ENCODE measurements at places on chromosomes 16 and 17.

DNA sequence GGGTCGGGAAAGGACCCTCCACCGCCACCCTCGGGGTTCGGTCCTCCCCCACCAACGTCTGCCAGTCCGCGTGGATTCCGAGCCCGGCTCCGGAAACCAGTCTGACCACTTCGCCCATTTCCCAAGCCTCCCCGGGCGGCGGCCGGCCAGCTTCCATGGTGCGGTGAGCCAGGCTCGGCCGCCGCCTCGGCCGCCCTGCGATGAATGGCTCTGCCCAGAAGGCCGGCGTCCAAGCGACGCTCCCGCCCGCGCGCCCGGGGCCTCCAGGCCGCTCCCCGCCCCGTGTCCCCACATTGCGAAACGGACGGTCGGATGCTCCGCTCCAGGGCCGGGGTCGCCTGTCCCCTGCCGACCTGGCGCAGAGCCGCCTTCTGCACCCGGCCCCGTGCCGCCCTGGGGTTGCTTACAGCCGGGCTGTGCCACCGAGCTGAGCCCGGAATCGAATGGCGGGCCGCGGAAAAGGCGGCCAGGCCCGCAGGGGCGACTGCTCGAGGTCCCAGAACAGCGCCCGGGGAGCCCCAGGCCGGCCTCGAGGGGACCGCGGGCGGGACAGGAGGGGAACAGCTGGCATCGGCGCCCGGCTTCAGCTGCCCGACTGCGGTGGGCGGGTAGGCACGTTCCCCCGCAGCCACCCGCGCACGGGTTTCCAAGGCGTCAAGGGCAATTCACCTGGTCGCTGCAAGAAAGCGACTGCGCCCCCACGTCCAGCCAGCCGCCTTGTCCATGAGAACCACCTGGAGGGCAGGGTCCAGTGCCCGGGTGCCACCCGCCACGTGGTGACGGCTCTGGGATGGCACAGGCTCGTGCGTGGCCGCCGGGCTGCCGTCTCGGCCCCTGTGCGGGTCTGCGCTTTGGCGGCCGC, 18.3 kb upstream of the CBX8 start:
- no peak for DNase-seq

DNA sequence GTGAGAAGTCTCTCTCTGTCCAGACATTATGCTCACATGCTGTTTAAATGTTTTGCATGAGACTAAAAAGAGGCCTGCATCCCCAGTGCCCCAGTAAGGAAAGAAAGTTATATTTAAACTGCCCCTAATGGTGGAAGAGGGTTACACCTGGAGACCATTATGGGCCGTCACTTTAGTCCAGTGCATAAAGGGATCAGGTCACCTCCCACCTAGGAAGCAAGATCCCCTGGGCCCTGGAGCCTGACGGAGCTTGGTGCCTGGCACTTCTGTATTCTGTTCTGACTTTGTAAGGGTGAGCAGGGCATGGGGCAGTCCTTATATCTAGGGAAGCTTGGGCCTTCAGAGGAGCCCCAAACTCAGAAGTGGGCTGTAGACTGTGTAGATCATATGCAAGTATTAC, 67.9 kb downstream of the CPPED1 start:
- no peak for DNase-seq

DNA sequence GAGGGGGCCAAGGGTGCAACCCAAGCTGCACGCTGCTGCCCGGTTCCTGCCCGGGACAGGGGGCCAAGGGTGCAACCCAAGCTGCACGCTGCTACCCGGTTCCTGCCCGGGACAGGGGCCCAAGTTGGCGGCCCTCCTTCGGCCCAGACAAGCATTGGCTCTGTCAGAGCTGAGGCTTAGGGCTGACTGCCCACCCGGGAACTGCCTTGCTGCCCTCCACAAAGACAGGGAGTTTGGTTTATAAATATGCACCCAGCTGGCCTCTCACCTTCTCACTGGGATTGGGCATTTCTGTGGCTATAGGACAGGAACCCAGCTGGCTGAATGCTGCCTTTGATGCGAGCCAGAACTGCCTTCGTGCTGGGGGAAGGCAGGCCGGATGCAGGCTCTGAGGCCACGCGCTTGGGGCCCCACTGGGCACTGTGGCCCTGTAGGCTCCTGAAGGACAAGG, 105.7 kb downstream of the IRX5 start:
- no peak for DNase-seq

DNA sequence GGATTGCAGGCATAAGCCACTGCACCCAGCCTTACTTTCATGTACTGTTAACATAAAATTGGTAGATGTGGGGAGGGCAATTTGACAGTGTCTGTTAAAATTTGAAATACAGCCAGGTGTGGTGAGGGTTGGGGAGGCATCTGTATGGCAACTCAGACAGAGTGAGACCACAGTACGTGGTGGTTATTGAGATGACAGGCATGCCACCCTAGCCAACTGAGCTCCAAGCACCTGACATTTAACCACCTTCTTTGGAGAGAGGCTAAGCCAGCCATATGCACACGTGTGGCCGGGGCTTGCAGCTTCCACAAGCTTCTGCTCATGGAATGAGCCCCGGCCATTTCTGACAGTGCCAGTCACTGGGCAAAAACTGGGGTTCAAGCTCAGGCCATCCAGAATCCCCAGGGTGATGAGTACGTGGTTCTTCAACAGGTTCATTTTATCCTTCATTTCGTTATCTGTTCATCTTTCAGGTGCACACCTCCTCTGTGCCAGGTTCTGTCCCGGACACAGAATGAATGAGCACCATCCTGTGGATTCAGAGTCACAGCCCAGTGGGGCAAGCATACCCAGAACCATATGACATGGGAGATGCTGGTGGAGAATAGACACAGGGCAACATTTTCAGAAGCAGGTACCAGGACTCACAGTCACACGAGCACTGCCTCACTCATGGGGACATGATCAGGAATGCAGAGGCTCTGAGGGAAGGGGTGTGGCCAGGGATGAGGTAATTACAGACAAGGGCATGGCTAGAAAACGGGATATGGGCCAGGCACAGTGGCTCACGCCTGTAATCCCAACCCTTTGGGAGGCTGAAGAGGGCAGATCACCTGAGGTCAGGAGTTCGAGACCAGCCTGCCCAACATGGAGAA, 36.2 kb downstream of the C16orf82 start:
- no peak for DNase-seq

DNA sequence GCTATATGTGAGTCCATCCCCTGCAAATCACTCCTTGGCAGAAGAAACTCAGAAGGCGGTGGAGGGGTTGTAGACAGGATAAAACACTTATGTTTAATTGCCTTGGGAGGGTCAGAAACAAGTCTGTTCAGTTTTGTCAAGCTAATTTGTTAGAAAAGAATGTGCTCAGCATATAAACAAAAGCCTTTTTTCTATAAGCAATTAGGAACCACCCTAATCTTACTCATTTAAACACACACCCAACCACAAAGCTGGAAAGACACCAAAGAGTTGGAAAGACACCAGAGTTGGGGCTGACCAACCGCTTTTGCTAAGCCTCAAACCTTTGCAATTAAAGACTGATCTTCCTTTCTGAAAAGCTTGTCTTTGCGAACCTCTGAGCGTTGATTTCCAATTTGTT, 439.2 kb upstream of the ERCC4 start:
- no peak for DNase-seq

DNA sequence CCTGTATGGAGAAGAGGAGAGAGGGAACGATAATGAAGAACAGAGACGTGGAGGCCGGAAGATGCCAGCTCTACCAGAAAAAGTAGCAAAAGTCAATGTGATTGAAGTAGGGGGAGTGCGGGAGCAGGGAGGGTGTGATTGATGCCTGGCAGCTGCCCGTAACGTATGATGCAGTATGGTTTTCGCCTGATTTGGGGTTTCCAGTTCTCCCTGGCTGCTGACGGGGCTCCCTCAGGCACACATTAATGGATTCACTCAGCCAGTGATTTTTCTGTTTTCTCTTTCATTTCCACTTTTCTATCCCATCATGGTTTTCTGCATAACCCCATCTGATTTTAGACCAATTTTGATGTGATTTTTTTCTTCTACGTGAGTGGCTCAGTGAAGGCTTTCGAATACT, 62.1 kb downstream of the PRKCA start:
- no peak for DNase-seq

GRCh38 chr16:86806838-86807351, 228.5 kb downstream of the FOXL1 start:
- no peak for DNase-seq

DNA sequence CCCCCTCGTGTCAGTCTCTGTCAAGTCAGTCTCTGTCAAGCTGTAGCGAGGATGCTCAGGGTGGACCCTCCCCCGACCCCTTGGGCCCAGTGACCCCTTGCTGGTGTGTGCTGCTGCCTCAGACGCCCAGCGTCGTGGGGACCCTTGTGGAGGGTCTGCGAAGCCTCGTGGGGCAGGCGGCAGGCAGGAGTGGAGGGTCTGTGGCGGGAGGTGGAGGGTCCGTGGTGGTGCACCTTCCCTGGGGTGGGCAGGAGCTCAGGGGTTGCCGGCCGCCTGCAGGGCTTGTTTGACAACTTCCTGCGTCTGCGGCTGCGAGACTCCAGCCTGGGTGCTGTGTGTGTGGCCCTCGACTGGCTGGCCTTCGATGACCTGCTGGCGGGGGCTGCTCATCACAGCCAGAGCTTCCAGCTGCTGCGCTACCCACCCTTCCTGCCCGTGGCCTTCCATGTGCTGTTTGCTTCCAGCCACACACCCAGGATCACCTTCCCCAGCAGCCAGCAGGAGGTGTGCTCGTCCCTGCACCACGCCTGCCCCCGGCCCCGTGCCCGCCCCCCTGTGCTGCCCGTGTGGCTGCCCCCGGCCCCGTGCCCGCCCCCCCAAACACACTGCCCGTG, 5.6 kb downstream of the GNG13 start:
- no peak for DNase-seq

DNA sequence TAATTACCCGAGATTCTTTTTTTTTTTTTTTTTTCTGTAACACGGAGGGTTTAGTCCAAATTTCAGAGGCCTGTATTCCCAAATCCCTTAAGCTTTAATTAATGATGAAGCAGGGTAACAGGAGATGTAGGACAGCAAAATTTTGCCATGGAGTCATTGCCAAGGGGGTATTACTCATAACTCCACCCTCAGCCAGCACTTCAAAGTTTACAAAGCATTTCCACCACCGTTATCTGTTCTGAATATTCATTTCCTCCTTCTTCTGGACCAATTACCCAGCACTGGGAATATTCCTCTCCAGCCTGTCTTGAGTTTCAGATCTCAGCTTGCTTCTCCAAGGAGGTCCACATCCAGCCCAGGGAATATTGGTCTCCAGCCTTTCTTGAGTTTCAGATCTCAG, 747.5 kb upstream of the EEF2KMT start:
- no peak for DNase-seq

DNA sequence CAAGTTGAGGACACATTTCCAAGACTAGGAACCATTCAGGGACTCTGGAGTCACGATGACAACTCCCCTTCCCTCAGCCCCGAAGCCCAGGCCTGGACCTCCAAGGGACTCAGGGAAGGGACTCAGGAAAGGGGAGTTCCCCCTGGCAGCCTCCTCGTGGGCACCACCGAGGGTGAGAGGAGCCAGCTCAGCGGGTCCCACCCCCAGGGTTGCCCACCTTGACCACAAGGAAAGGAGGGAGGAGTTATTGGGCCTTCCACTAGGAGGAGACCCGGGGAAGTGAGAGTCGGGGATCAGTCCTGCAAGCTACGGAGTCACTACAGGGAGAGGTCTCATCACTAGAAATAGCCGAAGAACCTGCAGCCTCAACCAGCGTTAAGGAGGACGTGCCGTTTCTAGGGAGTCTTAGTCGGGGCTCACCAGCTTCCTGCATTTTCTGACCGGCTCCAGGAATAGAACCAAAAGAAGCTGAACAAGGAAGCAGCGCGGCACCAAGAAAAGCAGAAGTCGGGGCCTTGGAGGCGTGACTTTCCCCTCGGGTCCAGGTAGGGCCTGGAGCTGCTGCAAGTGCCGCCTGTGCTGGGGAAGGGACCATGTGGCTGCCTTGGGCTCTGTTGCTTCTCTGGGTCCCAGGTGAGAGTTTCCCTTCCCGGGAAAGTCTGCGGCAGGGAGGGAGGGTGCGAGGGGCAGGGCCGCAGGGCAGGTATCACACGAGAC, at the start of gene CD300A:
TSS of gene CD300A (plus strand) at position 524 of the 717 bp plus-strand sequence. CDS start at position 594, 70 bp downstream.
- DNase-seq, result no peak

GRCh38 chr17:6078458-6078871, 8.3 kb downstream of the WSCD1 start:
- no peak for DNase-seq

DNA sequence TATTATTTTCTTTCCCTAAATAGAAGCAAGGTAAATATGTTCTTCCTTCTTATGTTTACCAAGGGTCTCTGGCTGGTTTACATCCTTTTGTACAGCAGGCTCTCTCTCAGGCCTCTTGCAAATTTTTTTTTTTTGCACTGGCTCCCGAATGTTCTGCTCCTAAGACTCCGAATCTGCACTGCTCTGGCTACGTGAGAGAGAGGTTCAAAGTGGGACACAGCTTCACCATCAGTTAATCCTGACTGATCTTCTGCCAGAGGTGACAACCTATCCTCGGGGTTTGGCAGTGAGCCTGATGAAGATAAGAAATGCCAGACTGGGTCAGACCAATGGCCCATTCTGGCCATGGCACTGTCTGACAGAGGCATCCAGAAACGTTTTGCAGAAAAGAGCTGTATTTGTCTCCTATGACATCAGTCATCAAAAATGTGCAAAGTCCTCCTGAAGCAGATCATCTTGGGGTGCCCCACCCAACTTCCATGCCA, 136.9 kb downstream of the GRIN2A start:
- no peak for DNase-seq

DNA sequence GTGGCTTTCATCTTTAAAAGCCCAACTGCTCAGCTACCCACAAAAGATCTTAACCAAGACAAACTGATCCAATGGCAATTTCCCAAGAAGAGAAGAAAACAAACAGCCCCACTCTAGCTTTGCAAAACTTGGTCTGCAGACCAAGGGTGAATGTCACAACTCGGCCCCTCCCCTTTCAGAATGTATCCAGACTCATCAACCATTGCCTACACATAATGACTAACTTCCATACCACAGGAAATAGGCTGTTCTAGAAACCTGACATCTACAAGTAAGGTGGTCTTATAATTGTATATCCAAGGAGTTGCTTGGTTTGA, 16.0 kb downstream of the DCUN1D3 start:
- DNase-seq, result no peak

DNA sequence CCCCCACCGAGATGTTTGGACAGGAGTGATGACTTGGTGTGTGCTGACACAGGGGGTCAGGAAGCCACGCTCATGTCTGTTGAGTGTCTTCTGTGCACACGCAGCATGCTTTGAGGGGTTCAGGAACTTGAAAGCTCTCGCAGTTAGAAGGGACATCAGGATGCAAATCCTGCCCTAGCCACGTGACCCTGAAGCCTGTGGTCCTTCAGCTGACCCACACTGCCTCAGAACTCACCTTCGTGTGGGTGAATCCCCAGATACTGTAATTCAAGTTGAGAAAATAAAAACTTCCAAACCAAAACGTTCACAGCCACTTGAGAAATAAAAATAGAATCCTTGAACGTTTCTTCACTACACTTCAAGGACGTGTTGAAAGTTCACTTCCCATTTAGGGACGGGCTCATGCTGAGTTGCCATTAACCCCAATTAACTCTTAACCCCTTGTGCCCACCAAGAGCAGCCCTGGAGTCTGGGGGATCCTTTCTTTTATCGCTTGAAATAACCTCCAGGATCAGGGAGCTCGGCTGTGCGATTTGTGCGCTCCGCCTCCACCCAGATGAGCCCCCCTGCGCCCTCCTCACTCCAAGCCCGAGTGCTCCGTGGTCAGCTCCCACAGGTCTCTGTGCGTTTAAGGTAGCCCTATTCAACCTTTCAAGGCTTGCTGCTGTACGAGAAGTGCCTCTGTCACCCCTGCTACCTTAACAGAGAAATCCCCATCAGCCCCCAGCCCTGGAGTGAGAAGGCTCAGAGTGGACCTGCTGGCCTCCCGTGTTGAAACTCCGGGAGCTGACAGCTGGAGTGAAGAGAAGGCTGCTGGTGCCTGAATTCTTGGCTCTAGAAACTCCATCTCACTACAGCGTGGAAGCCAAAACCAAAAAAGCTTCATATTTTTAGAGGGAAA, 36.2 kb upstream of the NAT9 start:
- DNase-seq, result no peak

- DNase-seq, result no peak
These were observed 21.4 kb downstream of the ADAM11 start for GRCh38 chr17:44780161-44780560.

Measured in stimulated activated CD4-positive, alpha-beta T cell treated with anti-CD3 and anti-CD28 coated beads, TNF-alpha, amount 100 ng/mL, for 1 hour (primary cell).